ENCODE measurements at places on chromosomes 3 and 15.
A peak's percentile ranks its signal among the peaks of the same experiment; 100 is the strongest.

GRCh38 chr3:9776896-9777693 is 7.3 kb upstream of the CAMK1 start:
- no peak for DNase-seq

DNA sequence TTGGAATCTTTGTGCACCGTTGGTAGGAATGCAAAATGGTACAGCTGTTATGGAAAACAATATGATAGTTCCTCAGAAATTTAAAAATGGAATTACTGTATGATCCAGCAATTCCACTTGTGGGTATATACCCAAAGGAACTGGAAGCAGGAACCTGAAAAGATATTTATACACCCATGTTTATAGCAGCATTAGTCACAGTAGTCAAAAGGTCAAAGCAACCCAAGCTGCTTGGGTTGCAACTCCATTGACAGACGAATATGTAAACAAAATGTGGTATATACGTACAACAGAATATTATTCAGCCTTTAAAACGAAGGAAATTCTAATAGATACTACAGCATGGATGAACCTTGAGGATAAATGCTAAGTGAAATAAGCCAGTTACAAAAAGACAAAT is 35.0 kb upstream of the CAPN3 start:
- no peak for DNase-seq

DNA sequence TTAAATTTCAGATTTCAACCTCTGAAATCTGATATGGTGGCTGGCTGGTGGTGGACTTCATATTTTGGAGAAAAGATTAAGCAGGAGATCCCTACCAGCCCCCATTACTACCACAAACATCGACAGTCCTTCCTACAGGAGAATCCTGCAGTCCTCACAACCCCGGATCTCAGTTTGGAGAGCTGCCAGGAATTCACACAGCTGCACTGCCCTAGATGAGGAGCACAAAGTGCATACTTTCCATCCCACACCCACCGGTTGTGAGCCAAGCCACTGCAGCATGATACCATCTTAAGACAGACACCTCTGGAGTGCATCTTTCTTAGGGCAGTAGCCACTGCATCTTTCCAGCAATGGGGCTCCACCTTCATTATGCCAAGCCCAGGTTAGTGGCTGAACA is 185.5 kb upstream of the GPR149 start:
- no peak for DNase-seq

DNA sequence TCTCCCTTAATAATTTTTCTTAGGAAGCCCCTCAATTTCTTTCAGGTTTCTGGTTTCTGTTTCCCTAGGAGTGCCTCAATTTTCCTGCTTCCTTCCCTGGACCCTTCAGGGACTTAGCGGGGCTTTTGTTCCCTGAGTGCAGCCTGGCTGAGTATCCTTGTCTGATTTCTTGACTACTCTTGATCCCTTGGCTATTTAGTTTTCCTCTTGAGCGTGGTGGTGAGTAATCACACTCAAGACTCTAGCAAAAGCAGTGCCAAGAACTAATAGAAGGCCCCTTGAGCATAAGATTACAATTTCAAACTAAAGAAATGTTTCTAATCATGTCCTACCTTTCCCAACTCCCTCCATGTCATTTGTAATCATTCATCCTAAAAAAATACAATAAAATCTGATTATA is 94.3 kb upstream of the C3orf80 start:
- DNase-seq: no peak

DNA sequence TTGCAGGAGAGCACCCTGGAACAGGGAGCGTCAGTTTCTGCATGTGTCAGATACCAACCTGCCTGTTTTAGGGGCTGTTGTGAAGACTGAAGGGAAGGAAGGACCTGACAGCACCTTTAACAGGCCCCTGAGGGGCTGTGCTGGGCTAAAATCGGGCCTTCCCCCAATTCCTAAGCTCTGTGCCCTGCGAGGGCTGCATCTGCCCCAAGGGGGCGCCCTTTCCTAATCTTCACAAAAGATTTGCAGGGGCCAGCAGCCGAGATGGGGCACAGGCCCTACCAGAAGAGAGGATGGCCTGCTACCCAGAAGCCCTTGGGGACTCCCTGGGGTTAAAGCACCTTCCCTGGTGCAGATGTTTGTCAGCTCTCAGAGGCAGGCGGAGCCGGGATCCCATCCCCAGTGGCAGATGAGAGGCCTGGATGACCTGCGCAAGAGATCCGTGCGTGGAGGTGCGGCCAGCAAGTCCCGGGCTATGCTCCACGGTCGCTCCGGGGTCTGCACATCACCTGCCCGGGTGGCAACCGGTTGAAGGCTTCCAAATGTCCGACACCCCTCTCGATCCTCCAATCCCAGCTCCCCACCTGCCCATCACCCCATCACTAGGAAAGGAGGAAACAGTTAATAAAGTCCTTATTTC is 53.6 kb downstream of the RHCG start:
- DNase-seq: peak; percentile 60

- DNase-seq: no peak
These were observed 664.2 kb upstream of the CFAP20DC start for GRCh38 chr3:59714066-59714465.

GRCh38 chr3:108381529-108382140 is 85.3 kb downstream of the HHLA2 start:
- DNase-seq: no peak

GRCh38 chr3:30342318-30343060 is 263.9 kb upstream of the TGFBR2 start:
- no peak for DNase-seq

DNA sequence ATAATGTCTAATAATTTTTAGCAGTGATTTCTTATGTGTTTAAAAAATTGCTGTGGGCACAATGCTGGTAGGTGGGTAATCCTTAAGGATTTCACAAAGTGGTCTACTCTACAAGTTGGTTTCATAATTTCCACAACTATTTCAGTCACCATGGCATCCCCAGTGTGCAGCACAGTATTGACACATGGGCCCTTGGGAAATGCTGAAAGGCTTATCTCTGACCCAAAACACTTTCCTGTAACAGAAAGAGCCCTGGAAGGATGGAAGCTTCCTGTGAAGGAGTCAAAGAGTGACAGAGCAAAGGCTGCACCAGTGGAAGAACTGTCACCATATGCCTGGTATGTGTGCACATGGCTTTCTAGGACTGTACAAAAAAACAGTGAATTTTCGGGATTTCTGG is 153.7 kb downstream of the ANO10 start:
- DNase-seq: no peak

- no peak for DNase-seq
These were observed 44.1 kb downstream of the LIPC start for GRCh38 chr15:58475573-58476524.

- no peak for DNase-seq
These were observed 148.6 kb downstream of the ANO10 start for GRCh38 chr3:43473244-43473643.

GRCh38 chr3:67461667-67462142 is 192.7 kb downstream of the SUCLG2 start:
- DNase-seq: no peak

- DNase-seq: no peak
These were observed 966 bp downstream of the MYO1E start for GRCh38 chr15:59371458-59372351.

- no peak for DNase-seq
These were observed 57.2 kb downstream of the MYO9A start for GRCh38 chr15:72060687-72061250.

- DNase-seq: no peak
These were observed 21.7 kb downstream of the THSD4 start for GRCh38 chr15:71136793-71137518.

GRCh38 chr3:107412376-107412775 is 35.1 kb downstream of the CCDC54 start:
- no peak for DNase-seq

- no peak for DNase-seq
These were observed 58.7 kb downstream of the CHSY1 start for GRCh38 chr15:101193120-101193644.

DNA sequence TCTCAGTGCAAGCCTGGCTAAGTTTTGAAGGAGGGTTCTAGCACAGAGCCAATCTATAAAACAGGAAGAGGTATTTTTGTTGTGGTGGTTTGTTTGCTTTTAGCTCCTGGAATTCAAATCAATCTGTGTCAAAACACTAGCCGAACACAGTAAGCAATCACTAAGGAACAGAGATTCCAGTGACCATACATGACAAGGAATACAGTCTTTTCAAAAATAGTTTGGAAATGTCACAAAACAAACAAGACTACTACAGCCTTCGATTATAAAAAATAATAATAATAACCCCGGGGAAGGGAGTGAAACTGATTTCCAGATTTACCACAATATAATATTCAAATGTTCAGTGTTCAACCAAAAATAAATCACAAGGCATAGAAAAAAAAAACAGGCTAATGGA is 166.5 kb downstream of the OCA2 start:
- no peak for DNase-seq

DNA sequence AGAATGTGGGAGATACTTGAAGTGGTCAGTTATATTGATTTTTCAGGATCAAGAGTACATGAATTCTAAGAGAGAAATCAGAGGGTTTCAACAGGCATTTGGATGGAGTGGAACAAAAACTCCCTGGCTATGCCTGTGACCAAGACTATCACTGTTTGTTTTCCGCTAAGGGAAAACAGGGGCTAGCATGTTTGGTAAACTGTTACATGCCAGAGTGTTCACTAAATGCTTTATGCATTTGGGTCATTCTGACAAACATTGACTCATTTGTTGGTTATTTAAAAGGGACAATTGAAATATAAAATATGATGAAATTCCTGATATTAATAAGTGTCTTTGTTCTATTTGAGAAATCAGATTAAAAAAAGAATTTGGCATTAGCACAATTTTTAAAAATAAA is 603.9 kb upstream of the KCNMB2 start:
- DNase-seq: no peak

DNA sequence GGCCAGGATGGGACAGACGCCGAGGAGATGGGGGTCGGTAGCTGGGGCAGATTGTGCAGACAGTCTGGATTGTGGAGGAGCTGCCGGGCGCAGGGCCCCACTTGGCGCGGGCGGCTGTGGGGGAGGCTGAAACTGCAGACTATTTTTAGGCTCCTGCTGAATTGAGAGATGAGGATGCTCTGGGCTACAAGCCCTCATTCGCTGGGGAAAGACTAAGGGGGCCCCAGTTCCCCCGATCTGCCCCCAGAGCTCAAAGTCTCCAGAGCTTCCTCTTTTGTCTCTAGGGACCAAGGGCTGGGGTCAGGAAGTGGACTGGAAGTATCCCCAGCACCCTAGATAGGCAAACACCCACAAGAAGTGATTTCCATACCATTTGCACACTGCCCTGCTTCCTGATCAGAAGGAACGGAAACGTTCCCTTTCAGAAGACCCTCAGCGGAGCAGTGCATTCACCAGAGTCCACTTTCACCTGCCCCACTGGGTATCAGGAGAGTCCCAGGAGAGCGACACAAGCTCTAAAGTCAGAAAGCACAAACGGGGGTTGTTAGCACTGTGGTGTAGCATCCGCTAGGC is 29.7 kb downstream of the SEMA7A start:
- no peak for DNase-seq

GRCh38 chr3:41405466-41405865 is 206.2 kb downstream of the CTNNB1 start:
- DNase-seq: no peak

GRCh38 chr15:33215941-33216872 is 21.7 kb upstream of the FMN1 start:
- no peak for DNase-seq

DNA sequence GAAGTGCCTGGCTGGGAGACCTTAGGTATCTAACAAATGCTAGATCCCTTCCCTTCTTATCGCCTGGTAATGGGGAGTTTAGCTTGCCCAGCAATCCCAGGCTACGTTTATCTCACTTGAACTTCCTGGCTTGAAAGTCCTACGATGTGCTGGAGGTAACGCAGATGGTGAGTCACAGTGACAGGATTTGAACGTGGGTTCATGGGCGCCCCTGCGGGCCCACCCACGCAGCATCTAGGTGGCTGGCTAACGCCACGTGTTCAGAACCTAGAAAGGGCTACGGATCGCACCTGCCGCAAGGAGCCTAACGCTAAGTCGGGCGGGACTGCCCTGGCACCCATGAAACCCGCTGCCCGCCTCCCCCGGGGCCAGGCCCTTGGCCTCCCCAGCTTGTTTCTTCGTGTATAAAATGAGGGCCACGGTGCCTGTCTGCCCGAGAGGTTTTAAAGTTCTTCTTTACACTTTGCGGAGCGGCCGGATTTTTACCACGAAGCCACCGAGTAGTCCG is 600 bp upstream of the USP3 start:
- peak; percentile 95 for DNase-seq

GRCh38 chr3:159941038-159942000 is 47.3 kb upstream of the IL12A start:
- no peak for DNase-seq

DNA sequence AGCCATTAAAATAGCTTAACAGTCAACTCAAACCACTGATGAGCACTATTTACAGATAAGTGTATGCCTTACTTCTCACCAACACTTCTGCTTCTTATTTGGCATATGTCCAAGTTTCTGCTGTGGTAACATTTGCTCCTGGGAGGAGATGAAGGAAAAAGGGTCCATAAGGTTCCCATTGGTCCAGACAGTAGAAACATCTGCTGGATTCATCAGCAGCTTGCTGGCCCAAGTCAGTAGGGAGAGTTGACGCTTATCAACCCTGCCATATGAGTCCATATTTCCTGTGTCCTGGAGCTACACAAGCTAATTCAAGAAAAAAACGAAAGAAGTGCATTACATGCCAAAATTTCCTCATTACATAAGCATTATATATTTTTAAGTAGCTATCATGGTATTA is 824.5 kb downstream of the CADM2 start:
- DNase-seq: no peak

DNA sequence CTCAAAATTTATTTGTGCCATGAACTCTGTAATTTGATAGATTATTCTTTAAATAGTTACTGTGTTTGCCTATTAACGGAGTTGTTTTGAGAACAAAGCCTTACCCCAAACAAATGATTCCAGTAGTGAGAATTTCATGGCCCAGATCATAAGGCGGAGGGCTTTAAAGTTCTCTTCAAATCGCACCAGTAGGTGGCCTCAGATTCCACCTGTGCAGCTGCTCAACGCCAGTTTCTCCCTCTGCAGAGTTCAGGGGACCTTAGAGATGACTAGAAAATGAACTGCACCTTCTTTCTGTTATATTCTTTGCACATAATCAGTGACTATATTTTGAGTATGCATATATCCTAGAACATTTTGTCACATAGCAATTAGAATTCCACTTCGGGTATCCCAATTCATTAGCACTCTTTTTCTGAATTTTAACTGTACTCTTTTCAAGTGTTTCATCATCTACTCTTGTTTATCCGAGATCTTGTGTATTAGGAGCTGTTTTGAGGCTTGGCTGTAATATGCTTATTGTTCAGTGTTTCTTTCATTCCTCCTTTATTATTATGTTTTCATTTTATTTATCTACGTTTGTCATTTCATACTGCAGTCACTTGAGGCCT is 232.6 kb upstream of the CHRM5 start:
- no peak for DNase-seq

GRCh38 chr15:63338170-63338569 is 43.5 kb downstream of the CA12 start:
- DNase-seq: no peak

GRCh38 chr3:171245796-171246765 is 214.1 kb downstream of the TNIK start:
- DNase-seq: no peak

Data from stimulated activated naive CD8-positive, alpha-beta T cell treated with anti-CD3 and anti-CD28 coated beads, Interleukin-15, amount 100 ng/mL, for 72 hours (primary cell).